ENCODE measurements at places on chromosomes 1 and 21. TPM values are rescaled to one million over a fixed set of nuclear protein-coding genes. Genes with fewer than 3 reads are reported as not detected.

TNNI3K gene
- not detected for total RNA-seq

SMPDL3B gene
- total RNA-seq: not detected

L1TD1 gene
- total RNA-seq: 0.43 TPM

TMCC2 gene
- 2.7 TPM for total RNA-seq

SPATA45 gene
- total RNA-seq: not detected

KLHDC8A gene
- total RNA-seq: 0.12 TPM

Data from pericardium fibroblast (primary cell).